HT-29 (cell line): ENCODE measurements at places on chromosomes 4 and X.

DNA sequence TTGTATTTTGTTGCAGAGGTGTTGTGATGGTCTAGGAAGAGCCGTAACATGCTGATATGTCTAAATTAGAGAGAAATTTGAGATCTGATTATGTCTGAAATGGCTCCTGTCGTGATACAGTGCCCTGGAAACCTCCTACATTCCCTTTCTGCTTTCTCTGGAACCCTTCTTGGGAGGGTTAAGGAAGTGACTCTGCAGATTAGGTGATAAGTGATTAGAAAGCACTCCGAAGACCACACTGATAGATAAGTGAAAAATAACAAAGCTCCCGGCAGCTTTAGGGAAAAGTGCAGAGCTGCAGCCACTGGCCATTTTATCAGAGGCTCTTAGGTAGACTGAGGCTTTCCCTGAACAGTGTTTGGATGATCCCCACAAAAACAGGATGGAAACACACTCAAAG, 110.6 kb downstream of the MGST2 start:
- no peak for DNase-seq

- no peak for DNase-seq
Measured at GRCh38 chr4:186861317-186861716, 137.7 kb upstream of the FAT1 start.

GRCh38 chr4:170476351-170476750, 386.6 kb upstream of the AADAT start:
- DNase-seq = no peak

DNA sequence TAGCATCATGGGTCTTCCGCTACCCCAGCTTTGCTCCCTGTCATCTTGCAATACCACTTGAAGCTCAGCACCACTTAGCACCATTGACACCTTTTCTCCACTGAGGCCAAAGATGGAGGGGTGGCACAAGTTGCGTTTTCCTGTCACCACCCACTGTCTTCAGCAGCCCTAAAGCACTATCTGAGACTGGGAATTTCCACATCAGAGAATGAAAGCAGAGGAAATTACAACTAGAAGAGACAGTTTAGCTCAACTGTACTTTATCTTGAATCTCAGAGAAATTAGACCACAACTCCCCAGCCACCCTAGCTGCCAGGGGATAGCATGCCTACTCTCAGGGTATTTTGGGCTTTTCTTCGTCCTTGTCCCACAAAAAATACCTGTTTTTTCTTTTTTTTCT, 111.0 kb downstream of the DDIT4L start:
- DNase-seq = no peak

- peak; percentile 53 for DNase-seq
Measured at GRCh38 chrX:41984628-41985027, 61.3 kb upstream of the CASK start.

DNA sequence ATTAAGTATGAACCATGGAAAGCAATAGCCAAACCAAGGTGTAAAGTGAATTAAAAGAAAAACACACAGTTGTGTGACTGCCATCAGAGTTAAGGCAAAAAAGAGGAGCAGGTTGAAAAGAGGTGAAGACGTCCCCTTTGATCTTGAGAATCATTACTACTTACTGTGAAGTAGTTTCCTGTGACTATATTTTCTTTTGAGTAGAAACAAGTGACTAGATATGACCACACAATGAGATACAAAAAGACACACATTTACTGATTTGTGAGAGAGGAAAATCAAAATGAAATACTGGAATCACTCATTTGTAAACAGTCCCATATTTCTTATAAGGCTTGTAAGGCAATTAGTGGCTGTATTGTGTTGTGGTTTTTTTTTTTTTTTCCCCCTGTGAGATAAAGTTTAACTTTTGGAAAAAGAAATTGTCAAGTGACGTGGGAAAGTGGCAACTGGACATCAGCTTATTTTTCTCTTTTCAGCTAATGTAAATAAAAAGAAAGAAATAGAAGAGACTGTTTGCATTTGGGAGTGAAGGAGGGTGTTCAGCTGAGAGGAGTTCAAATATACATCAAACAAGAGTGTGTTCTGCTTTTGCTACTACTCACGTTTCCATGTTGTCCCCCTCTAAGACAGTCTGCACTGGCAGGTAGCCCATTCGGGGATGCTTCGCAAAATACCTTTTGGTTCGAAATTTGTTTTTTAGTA, 106.4 kb upstream of the FTHL17 start:
- DNase-seq = no peak

- peak; percentile 79 for DNase-seq
Measured at GRCh38 chr4:3484057-3484973, 21.2 kb downstream of the DOK7 start.

GRCh38 chr4:122393276-122393675, 14.5 kb downstream of the ADAD1 start:
- DNase-seq = no peak

- no peak for DNase-seq
Measured at GRCh38 chr4:80004319-80004718, 68.7 kb downstream of the ANTXR2 start.

DNA sequence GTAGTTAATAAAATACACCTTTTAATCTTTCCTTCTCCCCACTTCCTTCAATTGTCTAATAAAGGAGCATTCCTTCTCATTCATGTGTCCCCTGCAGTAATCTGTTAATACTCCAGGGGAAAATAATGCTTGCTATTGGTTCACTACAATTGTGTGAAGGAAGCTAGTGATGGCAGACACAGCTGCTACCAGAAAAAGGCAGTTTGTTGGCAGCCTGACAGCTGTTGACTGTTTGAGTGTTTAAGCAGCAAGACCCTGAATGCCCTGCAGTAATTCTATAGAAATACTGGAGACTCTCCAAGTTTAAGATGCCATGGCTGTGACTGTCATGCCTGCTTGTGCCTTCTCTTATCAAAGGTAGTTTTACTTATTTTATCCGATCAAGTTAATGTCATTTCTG, 359.5 kb downstream of the C4orf33 start:
- no peak for DNase-seq

DNA sequence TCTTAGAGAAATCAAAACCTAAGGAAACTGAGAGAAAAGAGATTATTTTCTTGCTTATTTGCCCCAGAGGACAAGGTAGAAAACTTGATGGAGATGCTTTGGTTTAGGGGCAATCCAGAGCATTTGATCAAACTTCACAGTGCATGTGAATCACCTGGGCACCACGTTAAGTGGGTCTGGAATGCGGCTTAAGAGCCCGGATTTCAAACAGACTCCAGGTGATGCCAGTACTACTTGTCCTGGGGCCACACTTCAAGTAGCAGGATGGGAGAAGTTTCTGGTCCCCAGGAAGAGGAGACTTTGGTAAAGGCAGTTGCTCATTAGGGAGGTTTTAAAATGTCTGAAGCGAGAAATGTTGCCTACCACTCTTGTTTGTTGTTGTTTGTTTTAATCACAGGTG, 51.8 kb downstream of the PHOX2B start:
- no peak for DNase-seq

DNA sequence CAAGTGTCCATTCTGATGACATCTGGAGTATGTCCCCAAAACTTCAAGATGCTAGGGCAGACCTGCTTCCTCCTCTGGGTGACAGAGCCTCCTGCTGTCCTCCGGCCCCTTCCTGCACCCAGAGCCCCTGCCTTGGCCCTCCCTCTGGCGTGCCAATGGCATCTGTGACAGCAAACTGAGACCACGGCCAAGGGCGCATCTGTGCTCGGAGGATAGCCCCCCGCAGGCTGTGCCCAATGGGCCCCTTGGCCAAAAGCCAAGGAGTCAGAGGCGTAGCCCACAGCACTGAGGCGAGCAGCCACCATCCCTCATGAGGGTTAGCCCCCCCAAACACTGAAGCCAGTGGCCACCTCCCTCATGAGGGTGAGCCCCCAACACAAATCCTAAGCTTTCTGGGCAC, 7.9 kb downstream of the LRPAP1 start:
- DNase-seq = no peak

DNA sequence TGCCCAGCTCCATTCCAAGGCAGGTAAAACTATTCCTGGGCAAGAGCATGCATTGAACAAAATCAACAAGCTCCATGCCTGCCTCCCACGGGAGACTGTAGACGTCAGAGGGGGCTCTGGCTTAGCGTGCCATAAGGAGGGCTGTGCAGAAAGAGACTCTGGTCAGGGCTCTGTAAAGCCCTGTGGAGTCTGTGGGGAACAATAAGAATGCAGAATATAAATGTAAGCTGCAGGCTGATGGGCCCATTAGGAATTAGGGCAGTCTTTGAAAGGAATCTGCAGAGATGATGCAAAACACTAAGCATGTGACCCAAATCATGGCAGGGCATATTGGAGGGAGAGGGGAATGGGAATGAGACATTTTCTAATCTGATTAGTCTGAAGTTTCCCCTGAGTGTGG, 170.3 kb downstream of the EFHC2 start:
- no peak for DNase-seq

DNA sequence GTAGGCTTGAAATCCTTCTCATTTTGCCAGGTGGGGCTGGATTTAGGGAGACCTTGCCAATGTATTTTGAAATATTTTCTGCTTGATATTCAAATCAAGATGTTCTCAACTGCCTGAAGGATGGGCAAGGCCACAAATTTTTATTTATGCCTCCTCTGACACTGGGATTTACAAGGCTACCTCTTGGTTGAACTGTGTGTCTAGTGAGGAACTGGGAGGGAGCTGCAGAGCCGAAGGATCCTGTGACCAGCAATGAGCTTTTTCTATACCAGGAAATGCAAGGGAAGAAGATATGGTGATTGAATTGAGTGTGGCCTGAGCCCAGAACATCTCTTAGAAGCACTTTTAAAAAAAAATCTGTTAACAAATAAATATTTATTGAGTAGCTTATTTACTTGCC, 14.9 kb downstream of the VSIG1 start:
- DNase-seq = no peak

GRCh38 chrX:153460826-153461225, 9.6 kb downstream of the HAUS7 start:
- DNase-seq = peak; percentile 75

DNA sequence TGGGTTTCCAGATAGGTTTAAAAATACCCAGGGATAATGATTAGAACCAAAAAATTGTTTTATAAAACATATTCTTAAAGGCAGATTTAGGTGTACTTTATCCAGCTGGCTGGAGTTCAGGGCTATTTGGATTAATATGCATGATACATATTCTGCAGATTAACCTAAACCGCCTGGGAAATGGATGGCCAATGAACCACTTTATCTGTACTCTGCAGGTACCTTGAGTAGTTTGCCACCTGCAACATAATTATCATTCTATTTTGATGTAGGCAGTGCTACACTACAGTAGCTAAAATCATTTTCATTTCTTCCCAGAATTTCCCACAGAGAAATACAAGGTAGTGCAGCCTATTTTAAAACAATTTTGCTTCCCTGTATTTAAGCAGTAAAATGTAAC, 683.2 kb upstream of the GNPDA2 start:
- no peak for DNase-seq
